ENCODE measurements at places on chromosomes 3 and 15.
A peak's percentile ranks its signal among the peaks of the same experiment; 100 is the strongest.

GRCh38 chr3:72379500-72380187 is 468.6 kb downstream of the SHQ1 start:
- DNase-seq, result no peak

DNA sequence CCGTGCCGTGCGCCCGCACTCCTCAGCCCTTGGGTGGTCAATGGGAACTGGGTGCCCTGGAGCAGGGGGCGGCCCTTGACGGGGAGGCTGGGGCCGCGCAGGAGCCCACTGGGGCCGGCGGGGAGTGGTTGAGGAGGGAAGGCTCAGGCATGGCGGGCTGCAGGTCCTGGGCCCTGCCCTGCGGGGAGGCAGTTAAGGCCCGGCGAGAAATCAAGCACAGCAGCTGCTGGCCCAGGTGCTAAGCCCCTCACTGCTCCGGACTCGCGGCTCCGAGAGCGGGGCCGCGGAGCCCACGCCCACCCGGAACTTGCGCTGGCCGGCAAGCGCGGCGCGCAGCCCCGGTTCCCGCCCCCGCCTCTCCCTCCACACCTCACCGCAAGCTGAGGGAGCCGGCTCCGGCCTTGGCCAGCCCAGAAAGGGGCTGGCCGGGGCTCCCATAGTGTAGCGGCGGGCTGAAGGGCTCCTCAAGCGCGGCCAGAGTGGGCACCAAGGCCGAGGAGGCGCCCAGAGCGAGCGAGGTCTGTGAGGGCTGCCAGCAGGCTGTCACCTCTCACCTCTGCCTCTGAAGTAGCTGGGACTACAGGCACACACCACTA is 7.8 kb downstream of the GP9 start:
- no peak for DNase-seq

- DNase-seq, result no peak
Measured at GRCh38 chr15:96336108-96336595, 5.7 kb downstream of the NR2F2 start.

DNA sequence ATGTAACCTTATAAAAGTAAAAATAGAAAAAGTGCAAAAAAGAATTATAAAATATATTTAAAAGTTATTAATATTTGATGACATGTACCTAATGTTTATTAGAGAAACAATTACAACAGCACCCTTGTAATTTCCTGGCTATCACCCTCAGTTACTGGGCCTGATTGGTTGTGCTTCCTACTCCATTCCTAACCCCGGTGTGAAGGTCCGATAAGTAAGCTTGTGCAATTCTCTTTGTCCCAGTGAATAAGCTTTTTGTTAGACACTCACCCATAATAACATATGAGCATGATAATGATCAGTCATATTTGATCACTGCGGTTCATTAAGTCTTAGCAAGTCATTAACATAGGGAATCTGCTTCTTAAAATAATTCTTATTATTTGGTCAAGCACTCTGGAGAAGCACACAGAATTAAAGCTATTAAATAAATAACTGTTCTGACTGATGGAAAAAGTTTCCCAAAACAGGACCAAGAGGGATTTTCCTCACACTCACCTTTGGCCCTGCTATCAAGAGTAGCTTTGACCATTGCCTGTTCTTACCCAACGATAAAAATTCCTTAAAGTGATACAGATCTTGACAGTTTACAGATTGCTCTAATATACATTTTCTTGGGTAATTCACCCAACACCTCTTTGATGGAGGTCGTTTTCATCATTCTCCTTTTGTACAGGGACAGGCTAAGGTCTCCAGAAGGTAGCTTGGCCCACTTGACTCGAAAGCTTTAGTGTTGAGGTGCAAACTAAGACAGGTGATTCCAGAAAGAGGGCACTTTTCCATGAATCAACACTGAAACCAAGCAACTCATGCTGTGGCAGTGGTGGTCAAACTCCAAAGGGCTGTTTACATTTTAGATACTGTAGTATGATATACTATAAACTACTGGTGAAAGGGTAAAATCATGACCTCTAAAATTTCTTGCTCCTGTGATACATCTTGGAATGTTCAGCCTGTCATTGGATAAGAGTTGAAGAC is 543.0 kb upstream of the KCNMB2 start:
- DNase-seq, result no peak

GRCh38 chr3:31092748-31093589 is 198.5 kb upstream of the GADL1 start:
- DNase-seq, result no peak

DNA sequence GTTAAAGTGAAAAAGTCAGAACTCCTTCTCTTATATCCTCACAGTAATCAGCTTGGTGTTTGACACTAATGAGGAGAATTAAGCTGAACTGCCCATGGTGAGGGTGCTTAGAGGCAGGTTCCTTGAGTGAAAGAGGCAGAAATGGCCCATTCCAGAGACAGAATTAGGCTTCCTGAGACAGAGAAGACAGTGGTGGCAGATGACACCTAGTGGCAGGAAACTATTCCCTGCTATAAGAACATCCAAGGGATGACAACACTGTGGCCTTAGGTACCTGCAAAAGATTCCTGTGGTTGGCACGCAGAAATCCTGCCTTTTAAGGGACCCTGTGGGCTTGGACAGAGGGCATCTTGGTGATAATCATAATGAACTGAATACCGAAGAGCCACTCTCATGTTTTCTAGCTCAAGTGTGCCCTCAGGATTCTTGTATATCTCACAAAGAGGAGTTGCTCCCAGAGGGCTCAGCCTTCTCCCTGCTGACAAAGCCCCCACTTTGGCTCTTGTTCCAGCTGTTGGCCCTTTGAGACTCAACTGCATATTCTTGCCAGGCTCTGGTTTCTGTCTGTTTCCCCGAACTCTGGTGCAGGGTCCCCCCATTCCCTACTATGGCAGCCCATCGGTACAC is 56.0 kb downstream of the KBTBD12 start:
- DNase-seq, result peak; percentile 27

- peak; percentile 95 for DNase-seq
Measured at GRCh38 chr15:72272213-72272996, at the start of gene PARP6. Gene PARP6 (minus strand): TSS chr15:72272554. CDS start chr15:72267477, 5,077 bp downstream.

GRCh38 chr3:195257454-195258448 is 13.2 kb downstream of the XXYLT1 start:
- no peak for DNase-seq

- DNase-seq, result no peak
Measured at GRCh38 chr3:67437789-67438188, 216.6 kb downstream of the SUCLG2 start.

GRCh38 chr3:29544701-29545363 is 264.0 kb downstream of the RBMS3 start:
- DNase-seq, result no peak

DNA sequence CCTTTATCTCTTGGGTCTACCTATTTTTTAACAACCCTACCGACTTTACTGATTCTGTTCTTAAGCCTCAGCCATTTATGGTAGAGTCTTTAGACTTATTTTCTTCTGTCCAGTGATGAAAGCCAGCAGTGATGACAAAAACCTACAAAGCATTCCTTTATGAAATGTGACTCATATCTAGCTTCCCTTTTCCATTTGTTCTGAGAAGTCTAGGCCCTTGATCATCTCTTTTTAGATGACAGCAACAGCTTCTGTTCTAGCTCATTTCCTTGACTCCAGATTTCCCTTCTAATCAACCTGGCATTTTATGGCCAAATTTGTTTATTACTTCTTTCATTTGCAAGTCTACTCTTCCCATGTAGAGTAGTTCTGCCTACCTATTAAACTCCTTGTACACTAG is 36.1 kb downstream of the CFAP44 start:
- no peak for DNase-seq

DNA sequence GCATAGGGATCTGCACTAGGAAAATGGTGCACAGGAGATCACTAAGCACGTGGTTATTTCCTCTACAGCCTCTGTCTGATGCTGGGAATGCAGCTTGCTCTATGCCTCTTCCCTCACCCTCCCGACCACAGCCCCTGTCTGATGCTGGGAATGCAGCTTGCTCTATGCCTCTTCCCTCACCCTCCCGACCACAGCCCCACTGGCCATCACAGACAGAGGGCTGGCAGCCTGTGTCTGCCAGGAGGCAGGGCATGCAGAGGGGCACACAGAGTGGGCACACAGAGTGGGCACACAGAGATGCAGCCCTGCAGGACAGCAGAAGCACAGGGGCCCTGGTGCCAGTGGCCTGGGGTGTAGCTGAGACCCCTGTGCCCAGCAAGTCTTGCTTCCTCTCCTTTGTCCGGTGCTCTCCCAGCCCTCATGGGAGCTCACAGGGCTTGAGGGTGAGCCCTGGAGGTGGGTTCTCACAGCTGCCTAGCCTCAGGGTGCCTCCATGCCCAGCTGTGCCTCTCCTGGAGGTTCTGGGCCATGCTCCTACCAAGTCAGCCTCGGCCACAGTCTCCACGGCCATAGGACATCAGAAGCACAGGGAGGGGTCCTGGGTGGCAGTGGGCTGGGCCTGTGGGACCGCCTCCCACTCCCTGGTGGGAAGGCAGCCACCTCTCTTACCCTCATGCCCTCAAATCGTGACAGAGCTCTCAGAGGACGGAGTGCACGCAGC is 65.8 kb downstream of the EXOG start:
- no peak for DNase-seq

GRCh38 chr15:31473385-31474058 is 146.9 kb downstream of the KLF13 start:
- no peak for DNase-seq

DNA sequence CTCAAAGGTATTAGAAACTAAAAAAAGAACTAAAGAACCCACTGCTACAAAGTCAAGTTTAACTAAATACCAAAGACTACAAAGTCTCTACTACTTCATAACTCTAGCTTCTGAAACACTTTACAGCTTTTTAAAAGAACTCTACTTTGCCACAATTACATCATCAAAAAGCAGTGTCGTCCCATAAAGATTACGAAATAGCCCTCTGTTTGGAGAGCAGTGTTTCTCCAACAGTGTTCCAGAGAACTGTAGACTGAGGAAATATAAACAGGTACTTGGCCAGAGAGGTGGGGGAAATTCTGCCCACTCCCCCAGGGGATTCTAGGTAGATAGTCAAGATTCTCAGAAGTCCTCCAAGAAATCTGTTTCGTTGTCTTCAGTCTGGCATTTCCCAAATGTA is 225.6 kb downstream of the PDZRN3 start:
- DNase-seq, result no peak

DNA sequence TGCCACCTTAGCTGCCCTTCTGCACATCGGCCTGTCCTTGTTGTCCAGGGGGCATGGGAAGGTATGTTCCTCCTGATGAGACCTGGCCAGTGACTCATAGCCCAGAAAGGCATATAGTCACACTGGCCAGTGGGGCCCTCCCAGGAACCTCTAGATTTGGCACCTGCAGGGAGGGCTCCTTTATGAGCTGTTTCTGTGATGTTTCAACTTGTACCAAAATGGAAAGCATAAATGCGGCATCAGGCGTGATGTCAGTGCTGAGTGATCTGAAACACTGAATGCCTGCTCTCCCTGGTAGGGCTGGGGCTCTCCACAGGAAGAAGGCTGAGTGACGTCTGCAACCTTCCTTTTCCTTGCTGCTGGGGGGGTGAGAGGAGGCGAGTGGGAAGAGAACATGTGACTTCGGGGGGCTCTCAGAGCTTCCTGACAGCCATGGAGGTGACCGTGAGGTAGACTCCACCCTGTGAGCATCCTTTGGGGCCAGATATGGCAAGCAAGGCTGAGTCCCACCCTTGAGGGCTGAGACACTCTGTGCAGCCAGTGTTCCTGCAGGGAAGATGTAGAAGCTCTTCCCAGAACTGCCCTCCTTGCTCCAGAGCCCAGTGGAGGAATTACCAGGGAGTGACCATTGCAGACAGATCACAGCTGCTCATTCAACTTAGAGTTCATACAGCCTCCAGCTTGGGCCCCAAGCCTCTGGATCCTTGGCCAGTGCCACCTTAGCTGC is 37.1 kb upstream of the APEH start:
- no peak for DNase-seq

GRCh38 chr3:141095546-141095937 is 44.4 kb downstream of the SPSB4 start:
- no peak for DNase-seq

GRCh38 chr3:12828751-12829150 is 12.6 kb downstream of the RPL32 start:
- DNase-seq, result no peak

- no peak for DNase-seq
Measured at GRCh38 chr15:39623529-39623931, 42.7 kb downstream of the THBS1 start.

DNA sequence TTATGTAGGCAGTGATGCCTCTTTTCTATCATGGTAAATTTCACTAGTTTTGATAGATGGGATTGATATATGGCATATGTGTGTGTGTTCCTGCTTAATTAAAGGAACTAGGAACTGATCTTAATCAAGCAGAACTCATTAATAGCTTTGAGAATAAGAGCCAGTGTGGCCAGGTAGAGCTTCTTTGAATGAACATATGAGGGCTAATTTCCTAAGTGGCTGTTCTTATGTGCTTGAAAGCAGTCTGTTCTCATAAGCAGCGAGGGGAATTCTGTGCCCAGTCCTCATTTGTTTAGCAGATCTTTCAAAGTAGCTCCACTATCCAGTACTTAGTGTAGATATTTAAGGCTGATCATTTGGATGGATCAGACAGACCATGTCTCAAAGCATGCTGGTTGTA is 164.2 kb downstream of the GABRG3 start:
- no peak for DNase-seq

GRCh38 chr3:4475804-4476203 is 8.7 kb upstream of the SUMF1 start:
- DNase-seq, result no peak

- DNase-seq, result no peak
Measured at GRCh38 chr3:11510001-11510340, 133.7 kb downstream of the VGLL4 start.

DNA sequence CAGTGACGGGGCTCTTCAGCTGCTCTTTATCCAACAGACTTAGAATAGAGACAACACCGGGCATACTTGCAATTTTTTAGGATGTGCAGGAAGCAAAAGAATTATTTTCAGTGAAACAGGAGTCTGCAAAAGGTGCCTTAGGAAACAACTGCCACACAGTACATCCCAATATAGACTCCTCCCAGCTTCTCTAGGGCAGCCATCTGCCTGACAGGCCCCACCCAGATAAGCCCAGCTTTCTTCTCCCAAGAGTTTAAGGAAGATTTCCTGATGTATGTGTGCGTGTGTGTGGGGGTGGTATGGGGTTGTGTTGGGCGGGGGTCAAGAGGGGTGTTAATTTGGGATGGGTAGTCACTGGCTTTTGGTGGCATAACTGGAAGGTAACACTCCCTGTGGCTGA is 21.5 kb downstream of the MAP2K1 start:
- no peak for DNase-seq

- no peak for DNase-seq
Measured at GRCh38 chr3:97816811-97817210, 5.0 kb upstream of the CRYBG3 start.

Measured in T1000 (cell line).